ENCODE measurements at places on chromosomes 7 and 10.

DNA sequence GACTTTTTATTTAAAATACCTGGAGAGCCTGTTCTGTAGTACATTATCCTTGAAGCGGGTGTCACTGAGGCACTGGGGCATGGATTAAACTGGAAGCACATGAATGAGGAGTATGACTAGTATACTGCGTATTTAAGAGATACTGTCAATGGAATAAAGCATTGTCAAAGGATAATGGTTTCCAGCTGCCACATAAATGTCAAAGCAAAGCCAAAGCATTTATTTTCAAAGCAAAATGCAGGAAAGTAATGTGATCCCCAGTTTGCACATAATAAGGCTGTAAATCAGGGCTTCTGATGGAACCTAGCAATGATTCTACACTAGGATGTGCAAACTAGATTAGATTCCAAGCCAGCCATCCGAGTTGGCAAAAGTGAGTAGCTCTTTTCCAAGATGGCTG, 240.1 kb downstream of the POU6F2 start:
- no peak for DNase-seq

- no peak for DNase-seq
These were observed 13.1 kb downstream of the PLCE1 start for GRCh38 chr10:94006591-94007550.

- DNase-seq: no peak
These were observed 30.2 kb downstream of the CHN2 start for GRCh38 chr7:29224726-29225125.

- no peak for DNase-seq
These were observed 16.6 kb downstream of the FBH1 start for GRCh38 chr10:5906651-5907050.

DNA sequence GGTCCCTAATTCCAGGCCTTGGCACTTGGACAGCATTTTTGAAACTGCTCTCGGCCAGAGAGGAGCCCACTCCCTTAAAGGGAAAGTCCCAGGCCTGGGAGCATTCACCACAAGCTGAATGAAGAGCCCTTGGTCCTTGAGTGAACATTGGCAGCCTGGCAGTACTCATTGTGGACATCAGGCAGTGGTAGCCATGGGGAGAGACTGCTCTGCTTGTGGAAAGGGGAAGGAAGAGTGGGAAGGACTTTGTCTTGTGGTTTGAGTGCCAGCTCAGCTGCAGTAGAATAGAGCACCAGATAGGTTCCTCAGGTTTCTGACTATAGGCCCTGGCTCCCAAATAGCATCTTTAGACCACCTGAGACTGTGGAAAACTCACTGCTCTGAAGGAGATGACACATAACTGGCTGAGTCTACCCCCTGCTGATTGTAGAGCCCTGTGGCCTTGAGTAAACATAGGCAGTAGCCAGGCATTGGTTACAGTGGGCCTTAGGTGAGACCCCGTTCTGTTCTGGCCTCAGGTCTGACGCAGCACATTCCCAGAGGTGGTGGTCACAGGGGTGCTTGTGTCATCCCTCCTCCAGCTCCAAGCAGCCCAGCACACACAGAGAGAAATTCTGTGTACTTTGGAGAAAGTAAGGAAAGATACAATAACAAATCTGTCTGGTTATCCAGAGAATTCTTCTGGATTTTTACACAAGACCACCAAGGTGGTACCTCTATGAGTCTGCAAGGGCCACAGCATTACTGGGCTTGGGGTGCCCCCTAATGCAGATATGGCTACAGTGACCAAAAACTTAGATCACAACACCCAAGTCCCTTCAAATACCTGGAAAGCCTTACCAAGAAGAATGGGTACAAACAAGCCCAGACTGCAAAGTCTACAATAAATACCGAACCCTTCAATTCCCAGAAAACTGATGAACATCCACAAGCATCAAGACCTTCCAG, 153.8 kb downstream of the GNAI1 start:
- no peak for DNase-seq

DNA sequence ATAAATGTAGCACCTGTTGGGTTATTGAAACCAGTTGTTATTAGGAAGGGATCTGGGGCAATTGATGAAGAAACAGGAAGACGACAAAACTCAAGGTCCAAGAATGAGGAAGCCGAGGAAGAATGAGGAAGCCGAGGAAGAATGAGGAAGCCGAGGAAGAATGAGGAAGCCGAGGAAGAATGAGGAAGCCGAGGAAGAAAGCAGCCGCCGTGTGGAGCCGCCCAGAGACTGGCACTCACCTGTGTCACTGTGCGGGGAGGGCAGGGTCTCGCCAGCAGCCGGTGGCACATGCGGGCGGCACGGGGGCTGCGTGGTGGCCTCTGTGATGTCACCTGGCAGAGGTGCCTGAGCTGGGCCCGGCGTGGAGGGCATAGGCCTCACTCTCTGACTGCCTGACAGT, 71.1 kb upstream of the CFAP46 start:
- no peak for DNase-seq

DNA sequence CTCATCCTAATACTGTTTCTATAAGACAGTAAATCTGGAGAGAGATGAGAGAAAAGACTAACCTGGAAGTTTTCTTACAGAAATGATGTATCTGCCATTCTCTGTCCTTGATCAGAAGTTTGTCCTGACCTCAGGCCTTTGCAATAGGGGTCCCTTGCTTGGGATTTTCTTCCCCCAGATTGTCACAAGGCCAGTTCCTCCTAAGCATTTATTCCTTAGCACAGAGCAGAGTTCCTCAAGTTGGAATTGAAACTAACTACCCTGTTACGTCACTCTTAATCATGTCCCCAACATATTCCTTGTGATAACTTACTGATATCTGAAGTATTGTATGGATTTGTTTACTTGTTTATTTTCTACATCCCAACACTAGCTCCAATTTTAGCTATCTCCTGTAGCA, 202.1 kb downstream of the COBL start:
- DNase-seq: no peak

DNA sequence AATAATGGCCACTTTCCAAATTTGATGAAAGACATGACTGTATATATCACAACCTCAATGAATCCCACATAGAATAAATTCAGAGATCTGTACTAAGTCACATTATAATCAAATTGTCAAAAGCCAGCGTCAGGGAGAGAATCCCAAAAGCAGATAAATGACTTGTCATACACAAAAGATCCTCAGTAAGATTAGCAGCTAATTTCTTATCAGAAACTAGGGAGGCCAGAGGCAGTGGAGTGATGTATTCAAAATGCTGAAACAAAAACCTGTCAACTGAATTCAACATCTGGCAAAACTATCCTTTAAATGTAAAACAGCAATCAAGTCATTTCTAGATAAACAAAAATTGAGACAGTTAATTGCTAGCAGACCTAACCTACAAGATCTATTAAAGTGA, 11.6 kb upstream of the ARHGAP22 start:
- no peak for DNase-seq

DNA sequence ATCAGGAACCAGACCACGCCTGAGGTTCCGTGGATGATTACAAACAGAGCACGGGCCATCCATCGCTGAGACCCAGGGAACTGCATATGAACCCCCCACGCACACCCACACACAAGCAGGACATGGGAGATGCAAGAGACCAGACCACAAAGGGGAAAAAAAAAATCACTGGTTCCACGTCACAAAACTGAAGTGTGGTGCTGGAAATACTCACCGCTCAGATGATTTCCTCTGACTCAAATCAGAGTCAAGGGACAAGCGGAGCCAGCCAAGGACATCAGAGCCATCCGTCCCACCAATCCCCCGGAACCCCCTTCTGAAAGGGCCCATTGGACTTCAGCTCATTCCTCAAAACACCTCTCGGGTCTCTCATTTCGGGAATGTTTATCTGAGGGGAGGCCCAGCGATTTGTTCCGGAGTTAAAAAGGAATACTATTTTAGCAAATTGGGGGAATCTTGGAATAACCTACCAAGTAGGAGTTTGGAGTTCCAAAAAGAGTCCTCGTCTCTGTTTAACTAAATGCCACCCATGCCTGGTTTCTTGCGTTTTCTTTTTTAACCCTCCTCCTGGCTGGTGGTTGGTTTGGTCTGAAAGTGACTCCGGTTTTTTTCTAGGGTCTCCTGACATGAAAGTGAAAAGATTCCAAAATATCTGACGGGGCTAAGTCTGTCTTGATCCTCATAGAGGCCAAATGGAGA, 15.0 kb downstream of the SNX8 start:
- no peak for DNase-seq
